ENCODE measurements at places on chromosomes 4 and X.

- no peak for DNase-seq
Observed at GRCh38 chrX:126819429-126819828, at the start of gene PRR32. TSS of gene PRR32 (plus strand) at chrX:126819729. CDS start at chrX:126819844, 115 bp downstream.

GRCh38 chr4:16505726-16506125 is 279.5 kb upstream of the TAPT1 start:
- no peak for DNase-seq

GRCh38 chr4:147981305-147981704 is 249.4 kb downstream of the ARHGAP10 start:
- no peak for DNase-seq

DNA sequence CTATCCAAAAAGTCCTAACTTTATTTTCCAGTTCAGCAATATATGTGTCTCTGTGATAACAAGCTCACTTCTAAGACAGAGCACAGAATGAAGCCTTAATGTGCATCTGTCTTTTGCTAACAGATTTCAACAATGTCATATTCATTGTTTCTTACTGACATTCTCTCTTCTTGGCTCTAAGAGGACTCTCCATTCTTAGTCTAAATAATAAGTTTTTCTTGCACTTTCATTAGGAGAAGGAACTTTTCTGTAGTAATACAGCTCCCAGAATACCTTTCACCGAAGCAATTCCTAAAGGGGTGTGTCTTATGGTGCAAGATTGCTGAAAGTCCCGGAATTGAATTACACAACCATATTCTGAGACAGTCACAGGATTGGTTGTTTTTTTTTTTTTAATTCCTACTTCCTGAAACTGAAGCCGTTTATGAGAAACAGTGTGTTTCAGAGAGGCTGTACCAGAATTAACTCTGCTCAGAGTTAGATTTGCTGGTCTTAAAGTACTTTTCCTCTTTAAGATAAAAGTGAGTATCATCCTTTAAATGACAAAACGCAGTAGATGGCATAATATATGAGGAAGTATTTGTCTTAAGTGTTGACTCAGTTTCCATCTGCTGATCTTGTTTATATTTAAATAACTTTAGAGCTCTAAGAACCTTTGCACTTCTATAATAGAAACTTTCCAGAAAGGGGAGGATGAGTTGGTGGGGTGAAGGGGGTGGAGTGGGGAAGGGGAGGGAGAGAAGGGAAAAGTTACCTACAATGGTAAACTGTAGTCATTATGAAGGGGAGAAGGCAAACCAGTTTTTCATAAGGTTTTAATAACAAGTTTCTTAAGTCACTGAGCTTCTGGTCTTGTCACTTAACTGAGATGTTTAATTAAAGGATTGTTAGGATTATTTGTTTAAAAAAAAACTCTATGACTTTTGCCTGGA is at the start of gene ALPK1:
Gene ALPK1 (plus strand): TSS at position 421 of the 932 bp plus-strand sequence.
- no peak for DNase-seq

- no peak for DNase-seq
Observed at GRCh38 chr4:54942721-54943120, 182.7 kb downstream of the KDR start.

DNA sequence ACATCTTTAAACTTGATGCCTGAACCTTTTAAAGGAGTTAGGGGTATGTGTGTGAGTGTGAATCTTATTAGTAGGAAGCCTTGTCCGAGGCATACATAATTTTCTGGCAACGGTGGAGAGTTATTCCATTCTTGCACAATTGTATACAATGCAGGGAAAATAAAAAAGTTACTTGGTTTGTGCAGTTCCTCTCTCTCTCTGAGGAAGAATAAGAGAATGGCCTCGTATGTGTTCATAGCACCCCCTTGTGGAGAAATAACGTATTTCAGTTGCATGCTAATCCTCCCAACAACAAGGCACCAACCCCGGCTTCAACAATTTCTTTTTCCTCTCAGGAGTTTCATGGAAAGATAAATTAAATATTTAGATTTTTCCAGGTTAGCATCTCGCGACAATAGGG is 33.7 kb upstream of the FGF13 start:
- peak; percentile 11 for DNase-seq

- DNase-seq: no peak
Observed at GRCh38 chrX:53674581-53674980, 11.9 kb downstream of the HUWE1 start.

DNA sequence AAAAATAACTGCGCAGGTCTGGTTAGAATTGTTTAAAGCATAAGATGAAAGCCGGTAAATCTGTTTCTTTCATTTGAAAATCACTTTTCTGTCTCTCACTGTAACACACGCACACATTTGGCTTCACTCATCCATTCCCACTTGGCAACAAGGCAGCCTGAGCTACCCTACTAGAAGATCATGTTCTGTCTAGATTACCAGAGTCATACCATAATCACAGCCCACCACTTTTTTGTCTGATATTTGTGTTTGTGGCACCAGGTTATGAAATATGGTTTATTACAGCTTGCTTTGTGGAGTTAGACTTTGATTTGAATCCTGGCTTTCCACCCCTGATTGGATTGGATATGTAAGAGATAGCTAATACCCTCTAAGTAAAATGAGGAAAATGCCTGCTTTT is 2.2 kb downstream of the USO1 start:
- DNase-seq: no peak

DNA sequence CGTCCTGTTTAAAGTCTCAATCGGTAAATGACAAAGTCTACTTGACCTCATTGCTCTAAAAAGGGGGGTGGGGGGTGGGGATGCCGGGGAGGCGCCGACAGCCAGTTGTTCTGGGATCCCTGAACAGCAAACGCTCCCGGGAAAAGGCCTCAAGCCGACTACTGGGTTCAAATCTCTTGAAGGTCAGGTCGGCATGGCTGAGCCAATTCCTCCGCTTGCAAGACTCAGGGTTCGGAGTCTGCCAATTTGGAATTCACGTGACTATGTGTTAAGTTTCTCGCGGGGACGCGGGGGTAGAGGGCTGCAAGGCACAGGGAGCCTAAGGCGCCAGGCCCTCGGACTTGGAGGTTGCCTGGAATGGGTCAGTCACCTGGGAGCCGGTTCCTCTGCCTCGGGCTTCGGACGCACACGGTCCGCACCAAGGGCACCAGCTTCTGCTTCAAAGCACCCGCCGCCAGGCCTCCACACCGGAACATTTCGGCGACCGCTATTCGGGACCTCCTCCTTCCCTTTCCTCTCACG is 399 bp downstream of the AIFM1 start:
- DNase-seq: no peak

Data from NCI-H510A treated with DMSO at 0.1 percent for 48 hours (cell line).